CMK (cell line): ENCODE measurements at places on chromosomes 2 and 18.

DNA sequence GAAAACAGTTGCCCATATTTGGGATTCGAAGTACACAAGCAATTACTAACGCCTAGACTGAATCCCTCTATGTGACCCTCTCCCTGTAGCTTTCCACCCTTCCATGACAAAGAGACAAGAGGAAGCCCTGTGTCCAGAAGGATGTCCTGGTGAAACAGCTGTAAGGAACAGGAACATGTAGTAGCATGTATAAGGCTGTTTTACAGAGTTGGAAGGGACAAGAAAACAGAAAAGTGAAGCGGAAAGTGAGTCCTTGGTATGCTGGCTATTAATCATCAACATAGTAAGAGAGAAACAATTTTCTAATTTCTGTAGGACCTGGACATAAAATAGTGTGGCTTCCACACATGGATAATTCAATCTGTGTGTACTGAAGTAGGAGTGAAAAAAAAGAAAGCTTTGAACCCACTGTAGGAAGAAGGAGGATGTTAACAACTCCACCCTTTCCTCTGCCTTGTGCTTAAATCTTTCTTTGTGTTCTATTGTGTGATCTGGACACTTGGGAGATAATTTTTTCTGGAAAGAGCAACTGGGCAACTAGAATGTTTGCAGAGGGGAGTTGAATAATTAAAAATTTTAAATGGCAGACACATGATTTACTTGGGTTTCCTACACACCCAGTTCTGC is 162.3 kb upstream of the ZSWIM2 start:
- DNase-seq, result no peak

DNA sequence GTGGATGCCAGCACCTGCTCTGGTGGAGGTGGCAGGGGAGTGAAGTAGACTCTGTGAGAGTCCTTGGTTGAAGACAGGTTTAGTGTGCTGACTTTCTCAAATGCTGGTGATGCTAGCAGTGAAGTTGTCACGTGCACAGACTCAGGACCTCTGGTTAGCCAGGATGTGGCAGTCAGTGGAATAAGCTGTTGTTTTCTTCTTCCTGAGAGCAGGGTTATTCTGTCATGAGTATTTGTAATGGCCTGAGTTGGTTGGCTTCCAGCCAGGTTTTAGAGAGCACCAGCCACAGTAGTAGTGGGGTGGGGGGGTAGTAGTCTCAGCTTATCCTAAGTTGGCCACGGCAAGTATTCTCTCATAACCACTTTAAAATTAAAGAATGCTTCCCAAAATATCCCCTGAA is 238.5 kb upstream of the FBXO11 start:
- DNase-seq, result peak; percentile 52

- no peak for DNase-seq
These were observed 152.9 kb downstream of the SPP2 start for GRCh38 chr2:234203135-234203984.

DNA sequence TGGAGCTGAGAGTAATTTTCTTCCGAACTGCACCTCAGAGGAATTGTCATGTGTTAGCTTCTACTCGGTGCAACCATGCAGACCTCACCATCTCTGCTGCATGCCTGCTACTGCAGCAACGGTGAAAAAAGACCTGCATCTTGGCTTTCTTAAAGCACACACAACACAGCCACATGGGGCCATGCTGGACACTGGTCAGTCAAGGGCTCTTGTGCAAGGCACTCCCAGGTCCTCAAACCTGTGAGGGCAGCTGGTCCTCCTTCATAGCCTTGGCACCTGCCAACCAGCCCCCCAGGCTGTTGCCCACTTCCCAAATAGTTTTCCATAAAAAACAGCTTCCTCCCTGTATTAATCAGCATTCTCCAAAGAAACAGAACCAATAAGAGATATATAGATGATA is 113.5 kb upstream of the TEX51 start:
- no peak for DNase-seq

- DNase-seq, result no peak
These were observed 64.1 kb downstream of the BCL2 start for GRCh38 chr18:63255435-63255834.

GRCh38 chr2:224780106-224780505 is 63.9 kb upstream of the CCDC195 start:
- DNase-seq, result no peak
